Smooth muscle cell of the pulmonary artery (primary cell): ENCODE measurements at places on chromosomes 11 and 22. TPM values are rescaled to one million over a fixed set of nuclear protein-coding genes. Genes with fewer than 3 reads are reported as not detected.

C11orf16 gene
- not detected in 2 replicates for total RNA-seq

OR52I2 gene
- not detected in 2 replicates for total RNA-seq

CRYBA4 gene
- not detected in 2 replicates for total RNA-seq

P2RY6 gene
- total RNA-seq = 1.5 and 2.5 TPM in 2 replicates

UQCC3 gene
- 6.6 and 7.5 TPM in 2 replicates for total RNA-seq

IFITM2 gene
- 148 and 188 TPM in 2 replicates for total RNA-seq

MIAT gene
- total RNA-seq = 0.63 and 0.72 TPM in 2 replicates

TPBGL gene
- under 0.01 TPM in 1 of 2 replicates, not detected in the other for total RNA-seq

BAIAP2L2 gene
- 0.39 and 0.69 TPM in 2 replicates for total RNA-seq

SLC3A2 gene
- 104 and 190 TPM in 2 replicates for total RNA-seq

GRM5 gene
- under 0.01 and 0.10 TPM in 2 replicates for total RNA-seq

OR9G1 gene
- total RNA-seq = not detected in 2 replicates

CSNK2A3 gene
- total RNA-seq = 0.98 and 1.7 TPM in 2 replicates

GGTLC2 gene
- total RNA-seq = not detected in 2 replicates

TBX10 gene
- total RNA-seq = not detected in 2 replicates

SLC17A6 gene
- total RNA-seq = not detected in 2 replicates

MFNG gene
- total RNA-seq = 0.07 and 0.30 TPM in 2 replicates

RASD2 gene
- 0.65 and 2.7 TPM in 2 replicates for total RNA-seq

ARHGAP8 gene
- 0.03 TPM in 1 of 2 replicates, not detected in the other for total RNA-seq

RAB38 gene
- 0.52 and 3.1 TPM in 2 replicates for total RNA-seq

FIBIN gene
- total RNA-seq = 15.4 and 28.8 TPM in 2 replicates

ANGPTL5 gene
- 2.7 TPM in 1 of 2 replicates, not detected in the other for total RNA-seq

TBRG1 gene
- total RNA-seq = 30.6 and 34.8 TPM in 2 replicates

OR4D5 gene
- total RNA-seq = not detected in 2 replicates

RHOD gene
- total RNA-seq = 9.1 and 10.6 TPM in 2 replicates

RBFOX2 gene
- total RNA-seq = 160 and 202 TPM in 2 replicates

ADORA2A gene
- total RNA-seq = 1.6 and 2.5 TPM in 2 replicates

RAG2 gene
- total RNA-seq = not detected in 2 replicates

FREY1 gene
- total RNA-seq = 1.5 and 1.6 TPM in 2 replicates

TRABD gene
- 16.8 and 26.7 TPM in 2 replicates for total RNA-seq

PIH1D2 gene
- 0.66 and 2.4 TPM in 2 replicates for total RNA-seq

B4GALNT4 gene
- 2.2 and 11.6 TPM in 2 replicates for total RNA-seq

SYT12 gene
- 1.6 and 2.6 TPM in 2 replicates for total RNA-seq

TMPRSS13 gene
- total RNA-seq = not detected in 2 replicates

C11orf91 gene
- total RNA-seq = 0.17 and 0.26 TPM in 2 replicates

ZNF215 gene
- total RNA-seq = 2.6 and 3.8 TPM in 2 replicates

PARVG gene
- 0.13 TPM in 1 of 2 replicates, not detected in the other for total RNA-seq

RIMBP3C gene
- total RNA-seq = 0.20 TPM in 1 of 2 replicates, not detected in the other

ST14 gene
- total RNA-seq = 0.07 TPM in 1 of 2 replicates, not detected in the other

MMP12 gene
- 0.07 and 0.17 TPM in 2 replicates for total RNA-seq

HEPACAM gene
- not detected in 2 replicates for total RNA-seq

HSPB2 gene
- 0.79 and 1.4 TPM in 2 replicates for total RNA-seq

MRGPRD gene
- 0.13 TPM in 1 of 2 replicates, not detected in the other for total RNA-seq
